Left cardiac atrium (tissue), 4 donors: ENCODE measurements at places on chromosomes 4 and X.

DNA sequence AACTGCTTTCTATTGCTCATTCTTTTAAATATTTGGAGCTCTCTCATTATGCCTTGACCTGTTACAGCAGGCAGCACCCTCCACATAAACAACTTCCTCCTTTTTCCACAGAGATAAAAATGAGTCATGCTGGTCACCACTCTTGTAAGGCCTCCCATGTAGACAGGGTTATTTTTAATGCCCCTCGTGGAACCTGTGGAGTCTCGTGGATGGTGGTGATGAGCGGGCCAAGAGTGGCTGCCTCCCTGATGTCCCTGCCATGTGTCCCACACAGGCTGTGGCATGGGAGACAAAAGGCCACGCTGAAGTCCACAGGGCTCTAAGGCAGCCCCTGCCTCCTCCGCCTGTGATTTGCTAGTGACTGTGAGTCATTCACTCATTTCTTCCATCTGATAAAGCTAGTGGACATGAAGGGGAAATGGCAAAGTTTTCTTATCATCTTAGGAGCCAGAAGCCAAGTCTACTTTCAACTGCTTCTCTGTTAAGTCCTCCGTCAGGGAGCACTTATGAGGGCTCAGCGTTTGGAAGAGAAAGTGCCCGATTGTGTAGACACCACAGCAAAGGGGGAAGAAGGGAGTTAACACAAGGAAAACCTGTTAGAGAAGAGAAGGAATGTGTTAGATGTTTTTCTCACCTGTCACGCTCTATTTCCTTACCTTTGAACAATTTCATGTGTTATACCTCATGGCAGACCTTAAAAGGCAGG lies 121.6 kb upstream of the FAT1 start:
- peak; percentile 25 for DNase-seq

- no peak for DNase-seq
Observed at GRCh38 chr4:82694046-82694445, 104.5 kb downstream of the SCD5 start.

DNA sequence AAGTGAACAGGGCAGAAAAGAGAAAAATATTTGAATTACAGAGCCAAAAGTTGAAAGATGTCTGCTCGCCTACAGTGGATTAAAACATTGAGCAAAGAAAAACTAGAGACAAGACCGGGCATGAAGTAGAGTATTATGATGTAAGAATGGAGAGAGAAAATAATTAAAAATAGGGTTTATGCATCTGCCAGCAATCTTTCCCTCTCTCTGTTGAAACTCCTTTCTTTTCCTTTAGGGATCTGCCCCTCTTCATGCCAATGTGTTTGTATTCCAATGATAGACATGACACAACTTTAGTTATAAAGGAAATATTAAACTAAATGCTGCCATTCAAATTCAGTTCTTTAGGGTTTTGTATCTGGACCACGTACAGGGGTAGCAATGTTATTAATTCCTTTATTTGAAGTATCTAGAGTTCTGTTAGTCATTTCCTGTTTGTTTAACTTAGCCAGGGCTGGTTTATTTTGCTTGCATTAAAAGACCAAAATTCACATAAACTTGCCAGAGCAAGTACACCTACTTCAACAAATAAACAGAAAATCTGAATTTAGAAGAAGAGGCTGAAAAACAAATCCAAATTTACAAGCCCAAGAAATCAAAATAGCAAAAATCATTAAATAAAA lies 202.6 kb downstream of the SPOCK3 start:
- no peak for DNase-seq

- no peak for DNase-seq
Observed at GRCh38 chr4:113509851-113510250, 251.7 kb downstream of the CAMK2D start.

DNA sequence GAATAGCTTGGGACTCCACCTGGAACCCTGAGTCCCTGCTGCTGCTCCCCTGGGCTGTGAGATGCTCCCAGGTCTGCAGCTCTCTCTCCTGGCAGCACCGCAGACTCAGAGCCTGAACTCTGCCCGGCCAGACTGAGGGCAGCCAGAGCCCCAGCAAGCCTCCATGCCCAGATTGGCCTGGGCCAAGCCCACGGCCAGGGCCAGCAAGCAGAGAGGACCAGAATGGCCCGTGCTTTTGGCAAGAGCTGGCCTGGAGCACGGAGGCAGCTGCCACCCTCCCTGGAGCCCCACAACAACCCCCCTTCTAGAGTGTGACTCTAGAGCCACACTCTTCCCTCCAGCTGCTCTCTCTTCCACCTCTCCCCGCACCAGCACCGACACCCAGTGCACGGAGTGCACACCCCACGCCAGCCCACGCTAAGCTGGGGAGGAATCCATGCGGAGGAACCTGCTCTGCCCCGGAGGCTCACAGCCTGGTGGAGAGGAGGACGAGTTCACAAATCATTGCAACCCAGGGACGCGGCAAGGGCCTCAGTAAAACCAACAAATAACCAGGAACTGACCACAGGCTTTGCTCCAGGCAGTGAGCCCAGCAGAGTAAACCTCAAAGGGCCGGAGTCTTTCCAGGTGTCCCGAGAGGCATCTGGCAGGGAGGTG lies 110.3 kb downstream of the HMX1 start:
- peak; percentile 7 for DNase-seq

- DNase-seq, result no peak
Observed at GRCh38 chr4:930028-930551, 2.0 kb downstream of the GAK start.

- no peak for DNase-seq
Observed at GRCh38 chr4:4849524-4850193, 9.8 kb upstream of the MSX1 start.

DNA sequence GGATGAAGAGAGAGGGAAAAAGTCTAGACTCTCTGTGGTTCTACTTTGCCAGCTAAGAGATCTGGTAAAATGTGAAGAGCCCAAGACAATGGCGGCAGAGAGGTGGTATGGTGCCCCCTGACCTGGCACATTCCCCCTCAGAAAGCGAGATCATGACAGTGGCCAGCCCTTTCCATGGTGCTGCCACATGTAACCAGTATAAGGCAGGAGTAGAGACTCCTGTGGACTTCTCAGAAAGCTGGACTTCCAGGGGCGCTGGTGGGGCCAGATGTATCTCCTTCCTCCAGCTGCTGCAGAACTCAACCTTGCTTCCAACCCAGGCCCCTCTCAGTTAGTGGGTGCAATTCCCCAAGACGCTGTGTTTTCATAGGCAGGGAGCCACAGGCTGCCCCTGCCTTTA lies 9.6 kb downstream of the CTAG1A start:
- DNase-seq, result no peak

DNA sequence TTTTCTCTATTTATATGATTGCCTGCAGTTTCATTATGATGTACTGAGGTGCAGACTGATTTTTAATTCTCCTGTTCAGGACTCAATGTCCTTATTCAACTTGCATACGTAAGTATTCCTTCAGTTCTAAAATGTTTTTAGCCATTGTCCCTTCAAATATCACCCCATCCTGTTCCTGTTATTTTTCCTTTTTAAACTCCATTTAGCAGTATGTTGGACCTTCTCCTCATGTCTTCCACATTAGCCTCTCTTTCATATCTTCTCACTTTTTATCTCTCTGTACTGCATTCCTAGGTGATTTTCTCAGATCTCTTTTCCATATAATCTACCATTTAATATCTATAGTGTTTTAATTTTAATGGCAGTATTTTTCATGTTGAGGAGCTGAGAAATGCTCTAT lies 317.7 kb downstream of the NR3C2 start:
- no peak for DNase-seq

- no peak for DNase-seq
Observed at GRCh38 chr4:6221301-6221850, 21.0 kb upstream of the JAKMIP1 start.
